ENCODE measurements at places on chromosomes 2 and 18.

GRCh38 chr2:241540401-241540770, 18.2 kb upstream of the BOK start:
- no peak for DNase-seq

DNA sequence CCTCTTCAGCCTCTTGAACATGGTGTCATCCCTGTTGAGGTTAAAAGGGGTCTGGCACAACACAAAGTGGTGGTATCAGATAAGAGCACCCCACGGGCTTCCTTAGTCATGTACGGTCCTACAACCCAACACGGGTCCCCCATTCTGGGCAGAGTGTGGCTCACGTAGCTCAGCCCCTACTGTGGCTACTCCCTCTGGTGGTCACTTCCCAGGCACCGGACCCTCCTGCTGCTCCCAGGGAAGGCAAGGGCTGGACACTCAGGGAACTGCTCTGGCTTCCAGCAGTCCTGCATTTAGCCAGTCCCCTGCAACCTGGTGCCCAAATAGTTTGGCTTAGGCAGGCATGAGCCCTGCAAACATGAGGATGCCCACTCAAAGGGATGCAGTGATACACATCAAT, 58.6 kb downstream of the GALNT14 start:
- no peak for DNase-seq

DNA sequence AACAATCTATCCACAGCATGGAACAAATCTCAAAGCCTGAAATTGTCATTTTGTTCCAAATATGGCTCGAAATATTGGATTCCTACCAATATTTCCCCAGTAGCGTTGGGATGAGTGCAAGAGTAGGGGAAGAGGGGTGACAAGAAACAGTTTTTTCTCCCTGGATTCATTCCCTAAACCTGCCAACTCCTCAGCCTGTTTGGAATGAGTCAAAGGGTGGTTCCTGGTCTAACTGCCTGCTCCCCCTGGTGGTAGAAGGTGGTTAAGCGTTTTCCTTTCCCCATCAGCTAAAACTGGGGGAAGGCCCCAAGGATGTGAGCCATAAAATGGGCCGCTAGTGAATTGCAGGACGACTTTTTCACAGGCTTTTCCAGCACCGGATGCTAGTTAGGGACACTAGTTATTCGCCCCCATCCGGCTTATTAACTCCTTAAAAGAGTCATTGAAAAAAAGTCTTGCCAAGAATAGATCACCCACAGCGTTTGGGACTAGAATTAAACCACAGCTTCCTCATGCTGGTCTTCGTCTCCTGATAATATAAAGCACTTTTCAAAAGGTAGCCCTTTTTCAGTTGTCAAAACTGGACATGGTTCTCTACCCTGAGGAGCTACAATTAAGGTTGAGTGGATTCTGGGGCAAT, 72.5 kb downstream of the DHRS9 start:
- DNase-seq: peak; percentile 42

GRCh38 chr2:25131567-25132298, 36.6 kb downstream of the POMC start:
- DNase-seq: no peak

DNA sequence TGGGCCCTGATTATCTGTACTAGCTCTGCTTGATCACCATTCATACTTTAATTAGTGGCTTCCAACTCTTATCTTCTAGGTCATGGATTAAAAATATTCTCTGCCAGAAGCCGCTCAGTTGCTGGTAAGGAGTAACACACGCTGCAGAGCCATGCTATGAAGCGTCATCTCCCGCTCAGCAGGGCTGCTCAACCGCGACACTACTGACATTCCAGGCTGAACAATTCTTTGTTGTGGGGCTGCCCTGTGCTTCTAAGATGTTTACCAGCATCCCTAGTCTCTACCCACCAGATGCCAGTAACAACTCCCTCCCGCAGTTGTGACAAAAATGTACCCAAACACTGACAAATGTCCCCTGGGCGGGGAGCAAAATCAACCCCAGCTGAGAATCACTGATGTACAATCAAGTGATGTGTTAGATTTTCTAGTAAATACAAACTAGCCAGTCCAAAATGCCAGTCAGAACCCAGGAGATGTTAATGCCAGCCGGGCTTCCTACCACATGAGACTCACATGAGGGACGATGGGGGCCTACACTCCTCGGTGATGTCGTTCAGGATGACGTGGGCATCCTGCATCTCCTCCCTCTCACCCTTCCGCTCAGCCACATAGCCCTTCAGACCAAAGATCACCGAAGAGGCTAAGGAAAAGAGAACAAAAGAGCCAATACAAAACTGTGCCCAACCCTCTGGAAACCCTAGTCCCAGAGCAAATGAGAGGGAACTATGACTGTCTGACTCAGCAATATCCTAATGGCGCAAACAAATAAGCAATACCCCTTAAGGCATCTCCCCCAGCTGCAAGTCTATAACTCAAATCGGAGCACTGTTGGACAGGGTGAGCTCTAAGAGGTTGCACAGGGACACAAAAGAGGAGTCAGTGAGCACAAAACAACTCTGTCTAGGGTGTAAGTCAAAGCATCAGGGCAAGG, 15.6 kb downstream of the ILKAP start:
- DNase-seq: no peak

GRCh38 chr2:216871333-216871934, 11.6 kb upstream of the TNP1 start:
- no peak for DNase-seq

- no peak for DNase-seq
Measured at GRCh38 chr2:8938384-8938783, 65.1 kb downstream of the MBOAT2 start.

DNA sequence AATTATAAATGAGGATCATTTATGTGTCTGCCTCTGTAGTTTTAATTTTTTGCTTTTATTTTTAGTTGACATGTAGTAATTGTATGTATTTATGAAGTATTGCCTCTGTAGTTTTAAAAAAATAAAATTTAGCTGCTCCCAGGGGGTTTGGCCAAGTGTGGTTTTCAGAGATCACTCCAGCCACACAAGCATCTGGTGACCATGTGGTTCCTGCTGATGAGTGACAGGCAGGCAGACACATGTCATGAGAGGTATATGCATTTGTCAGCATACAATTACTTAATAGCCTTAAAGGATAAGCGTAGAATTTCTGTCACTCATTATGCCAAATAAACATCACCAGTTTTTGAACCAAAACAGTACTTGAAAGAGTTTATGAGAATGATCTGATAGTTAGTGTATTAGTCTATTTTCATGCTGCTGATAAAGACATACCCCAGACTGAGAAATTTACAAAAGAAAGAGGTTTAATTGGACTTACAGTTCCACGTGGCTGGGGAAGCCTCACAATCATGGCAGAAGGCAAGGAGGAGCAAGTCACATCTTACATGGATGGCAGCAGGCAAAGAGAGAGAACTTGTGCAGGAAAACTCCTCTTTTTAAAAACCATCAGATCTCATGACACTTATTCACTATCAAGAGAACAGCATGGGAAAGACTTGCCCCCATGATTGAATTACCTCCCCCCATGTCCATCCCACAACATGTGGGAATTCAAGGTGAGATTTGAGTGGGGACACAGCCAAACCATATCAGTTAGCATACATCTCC, 29.6 kb downstream of the MREG start:
- DNase-seq: no peak

DNA sequence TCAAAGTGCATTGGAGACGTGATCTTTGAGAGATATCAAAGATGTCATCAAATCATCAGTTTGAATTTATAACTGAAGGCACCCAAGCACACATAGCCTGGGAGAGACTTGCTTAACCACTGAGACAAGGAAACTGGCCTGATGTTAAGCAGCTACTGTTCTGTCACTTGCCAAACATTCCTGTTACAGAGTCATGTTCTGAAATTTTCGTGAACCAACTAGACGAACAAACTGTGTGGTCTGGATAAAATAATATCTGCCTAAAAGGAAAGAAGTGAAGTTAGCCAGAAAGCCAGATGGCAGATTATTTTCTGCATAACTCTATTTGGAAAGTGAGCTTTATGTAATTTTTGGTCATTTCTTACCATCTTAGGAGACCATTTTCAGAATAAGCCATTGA, 51.4 kb downstream of the SPATS2L start:
- DNase-seq: no peak

- no peak for DNase-seq
Measured at GRCh38 chr18:74589811-74590210, 7.9 kb upstream of the ZNF407 start.

- no peak for DNase-seq
Measured at GRCh38 chr2:17035010-17035409, 369.4 kb upstream of the CYRIA start.

- no peak for DNase-seq
Measured at GRCh38 chr18:58670404-58671110, 708 bp upstream of the MALT1 start.

GRCh38 chr2:11344342-11344955, at the start of gene ROCK2:
Gene ROCK2 (minus strand): TSS chr2:11344636. CDS start chr2:11344136, 500 bp downstream.
- DNase-seq: peak; percentile 30

GRCh38 chr2:230961091-230961491, 34.8 kb upstream of the SPATA3 start:
- DNase-seq: no peak

DNA sequence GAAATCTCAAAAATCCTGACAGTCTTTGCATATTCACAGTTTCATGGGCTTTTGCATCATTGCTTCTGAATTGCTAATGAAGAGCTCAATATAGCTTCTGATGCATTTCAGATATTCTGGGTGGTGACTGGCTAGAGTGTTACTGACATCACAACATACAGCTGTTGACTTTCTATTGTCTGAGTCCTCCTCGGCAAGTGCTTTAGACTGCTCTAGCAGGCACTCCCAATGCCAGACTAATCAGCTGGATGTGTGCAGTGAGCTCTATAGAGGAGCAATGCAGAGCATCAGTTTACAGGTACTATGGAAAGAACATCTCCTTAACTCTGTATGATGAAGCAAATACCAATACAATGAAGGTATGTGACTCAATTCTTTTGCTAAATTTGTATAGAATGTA, 54.9 kb downstream of the R3HDM1 start:
- no peak for DNase-seq

DNA sequence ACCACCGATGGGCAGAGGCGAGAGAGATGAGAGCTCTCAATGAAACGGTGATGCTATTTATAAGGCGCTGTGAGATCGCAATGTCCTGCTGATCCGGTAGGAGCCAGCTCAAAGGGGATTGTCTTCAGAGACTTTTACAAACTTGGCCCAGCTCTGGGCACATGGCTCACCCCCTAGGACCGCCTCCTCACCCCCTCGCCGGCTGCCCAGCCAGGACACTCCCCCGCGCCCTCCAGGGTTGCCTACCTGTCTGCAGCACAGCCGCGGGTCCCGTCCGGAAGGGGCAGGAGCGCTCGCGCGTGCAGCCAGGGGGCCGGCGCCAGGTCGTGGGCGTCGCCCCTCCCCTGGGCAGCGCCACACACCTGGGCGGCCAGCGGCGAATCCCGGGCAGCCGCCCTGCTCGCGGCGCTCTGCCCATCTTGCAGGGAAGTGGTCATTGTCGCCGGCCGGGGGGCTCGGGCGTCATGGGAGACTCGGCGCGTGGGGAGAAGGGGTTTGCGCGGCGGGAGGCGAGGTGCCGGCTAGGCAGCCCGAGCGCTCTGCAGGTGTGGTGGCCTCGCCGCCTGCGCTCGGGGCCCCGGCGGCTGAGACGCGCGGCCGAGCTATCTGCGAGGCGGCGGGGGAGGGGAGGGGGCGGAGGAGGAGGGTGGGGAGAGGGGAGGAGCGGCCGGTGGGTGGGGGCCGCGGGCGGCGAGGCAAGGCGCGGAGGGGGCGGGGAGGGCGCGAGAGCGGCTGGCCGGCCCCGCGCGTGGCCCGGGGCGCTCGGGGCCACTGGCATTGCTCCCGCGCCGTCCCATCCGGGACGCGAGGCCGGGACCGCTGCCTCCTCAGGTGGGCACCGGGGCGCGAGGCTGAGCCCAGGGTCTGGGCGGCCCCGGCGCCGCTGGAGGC, at the start of gene GRB14:
TSS of gene GRB14 (minus strand) at position 610 of the 891 bp plus-strand sequence. CDS start at position 437, 173 bp downstream.
- DNase-seq: no peak

DNA sequence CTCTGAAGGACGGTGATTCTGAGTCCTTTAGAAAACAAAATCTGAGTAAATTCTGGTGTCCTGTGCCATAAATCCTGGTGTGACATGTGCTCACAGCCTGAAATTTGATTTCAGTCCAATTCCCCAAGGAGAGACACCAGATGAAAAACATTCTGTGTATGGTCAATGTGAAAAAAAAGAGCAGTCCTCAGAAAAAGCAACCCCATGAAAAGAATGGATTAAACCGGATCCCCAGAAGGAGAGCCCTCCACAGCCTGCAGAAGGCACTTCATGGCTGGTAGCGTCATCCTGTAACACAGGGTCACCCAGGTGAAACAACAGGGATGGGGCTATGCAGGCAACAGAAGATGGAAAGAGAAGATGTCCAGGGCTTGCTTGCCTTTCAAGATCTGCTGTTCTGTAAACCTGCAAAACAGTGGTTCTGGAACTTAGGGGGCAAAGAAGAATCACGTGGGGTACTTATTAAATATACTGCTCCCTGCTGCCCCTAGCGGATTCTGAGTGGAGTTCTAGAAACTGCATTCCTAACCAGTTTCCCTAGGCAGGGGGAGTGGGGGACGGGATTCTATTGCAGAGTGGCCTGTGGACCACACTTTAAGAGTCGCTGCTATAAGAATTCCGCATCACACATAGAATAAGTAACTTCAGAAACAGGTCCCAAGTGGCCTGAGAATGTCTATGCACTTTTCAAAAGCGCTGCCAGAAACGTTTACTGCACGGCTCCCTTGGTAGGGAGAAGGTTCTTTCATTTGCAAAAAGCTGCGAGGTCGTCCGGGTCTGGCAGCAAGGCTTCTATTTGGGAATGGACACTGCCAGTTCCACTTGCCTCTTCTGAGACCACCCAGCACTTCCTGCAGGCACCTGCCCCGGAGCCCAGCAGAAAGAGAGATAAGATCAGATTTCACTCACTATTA, 118.9 kb upstream of the ARL5A start:
- DNase-seq: no peak

DNA sequence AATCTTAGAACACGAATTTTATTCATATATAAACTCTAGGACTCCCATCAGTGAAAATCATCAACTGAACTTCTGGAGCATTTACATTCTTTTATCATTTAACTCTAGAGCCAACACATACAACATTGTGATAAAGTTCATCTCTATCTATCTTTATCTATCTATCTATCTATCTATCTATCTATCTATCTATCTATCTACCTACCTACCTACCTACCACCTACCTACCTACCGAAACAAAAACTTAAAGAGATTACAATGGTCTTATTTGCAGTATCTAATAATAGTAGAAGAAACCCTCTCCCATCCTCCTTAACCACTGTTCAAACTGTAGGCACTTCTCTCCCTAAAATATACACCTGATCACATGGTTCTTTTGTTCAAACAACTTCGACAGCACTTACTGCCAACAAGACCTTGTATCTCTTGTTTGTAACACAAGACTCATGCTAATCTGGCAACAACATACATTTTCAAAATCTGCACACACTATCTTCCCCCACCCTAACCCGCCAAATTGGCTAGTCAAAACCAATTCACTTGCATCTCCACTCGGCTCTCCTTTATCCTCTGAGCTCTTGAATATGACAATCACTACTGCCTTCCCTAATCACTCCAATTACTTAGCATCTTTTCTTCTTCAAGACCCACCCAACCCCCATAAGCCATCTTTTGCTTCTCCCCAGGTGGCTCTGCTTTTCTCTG, 69.0 kb downstream of the GORASP2 start:
- DNase-seq: no peak

DNA sequence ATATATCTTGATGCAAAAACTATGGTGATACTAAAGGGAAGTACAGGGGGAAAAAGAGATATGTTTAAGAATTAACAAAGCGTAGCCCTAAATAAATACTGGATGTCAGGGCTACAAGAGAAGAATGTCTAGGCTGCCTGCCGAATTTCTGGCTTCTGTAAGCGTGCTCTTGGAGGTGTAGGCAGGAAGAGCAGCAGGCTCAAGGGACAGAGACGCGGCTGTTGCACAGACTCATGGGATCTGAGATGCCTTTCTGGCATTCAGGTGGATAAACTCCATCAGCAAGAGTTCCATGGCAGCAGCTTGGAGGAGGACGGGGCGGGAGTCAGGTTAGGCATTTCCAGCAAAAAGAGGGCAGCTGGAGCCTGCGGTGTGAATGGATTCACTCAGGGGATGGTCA, 123.2 kb upstream of the TWIST2 start:
- no peak for DNase-seq

Data from stimulated activated CD8-positive, alpha-beta memory T cell treated with anti-CD3 and anti-CD28 coated beads, Interleukin-15, amount 100 ng/mL, for 1 hour (primary cell).